ENCODE measurements at places on chromosomes 2 and 18. TPM values are rescaled to one million over a fixed set of nuclear protein-coding genes. Genes with fewer than 3 reads are reported as not detected.

The SLC16A14 gene
- total RNA-seq, result 0.75 TPM

The IFIH1 gene
- total RNA-seq, result 2.4 TPM

The SLC30A3 gene
- total RNA-seq, result not detected

The UGP2 gene
- total RNA-seq, result 903 TPM

The CFC1 gene
- not detected for total RNA-seq

The CCDC74A gene
- total RNA-seq, result not detected

The RESP18 gene
- total RNA-seq, result not detected

The IL36B gene
- not detected for total RNA-seq

The CYBRD1 gene
- 15.2 TPM for total RNA-seq

The VIT gene
- total RNA-seq, result 8.5 TPM

The PARD3B gene
- 5.8 TPM for total RNA-seq

The RUFY4 gene
- total RNA-seq, result not detected

The FAM124B gene
- total RNA-seq, result 2.0 TPM

The FTCDNL1 gene
- total RNA-seq, result 22.4 TPM

The CNTNAP5 gene
- not detected for total RNA-seq

The DES gene
- 12,653 TPM for total RNA-seq

The ST8SIA3 gene
- total RNA-seq, result not detected

The RPRM gene
- total RNA-seq, result not detected
